ENCODE measurements at places on chromosomes 4 and X.

DNA sequence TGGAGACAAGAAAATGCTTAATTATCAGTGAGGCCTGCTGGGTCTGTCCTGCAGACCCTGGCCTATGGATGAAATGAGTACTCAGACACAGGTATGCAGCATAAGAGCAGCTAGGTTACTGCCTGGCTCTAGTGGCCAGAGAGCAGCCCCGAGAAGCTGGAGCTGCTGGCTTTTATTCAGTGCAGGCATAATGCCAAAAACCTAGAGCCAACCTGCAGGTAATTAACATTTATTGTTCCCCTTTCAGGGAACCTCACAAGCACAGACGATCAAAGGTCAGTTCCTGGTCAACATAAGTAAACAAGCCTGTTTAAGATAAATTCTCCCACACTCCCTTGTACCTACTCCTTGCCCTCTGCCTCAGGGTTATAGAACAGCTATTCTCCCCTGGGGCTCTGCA is 13.3 kb downstream of the IDS start:
- no peak for DNase-seq

DNA sequence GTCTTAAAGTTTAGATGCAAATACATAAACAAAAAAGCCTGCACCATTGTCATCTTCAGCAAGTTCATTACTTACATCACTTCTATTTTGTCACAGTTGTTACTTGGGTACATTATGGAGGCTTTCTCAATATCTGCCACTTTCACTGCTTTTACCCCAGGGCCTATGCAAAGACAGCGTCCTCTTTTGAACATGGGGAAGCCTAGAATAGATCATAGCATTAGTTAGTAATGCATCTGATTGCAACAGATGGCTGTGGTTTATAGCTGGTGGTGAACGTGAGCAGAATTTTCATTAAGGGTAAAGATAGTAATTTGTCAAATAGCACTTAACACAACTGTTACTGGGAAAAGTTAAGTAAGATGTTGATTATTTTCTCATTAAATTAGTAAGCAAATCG is 729 bp downstream of the CXCL11 start:
- no peak for DNase-seq

DNA sequence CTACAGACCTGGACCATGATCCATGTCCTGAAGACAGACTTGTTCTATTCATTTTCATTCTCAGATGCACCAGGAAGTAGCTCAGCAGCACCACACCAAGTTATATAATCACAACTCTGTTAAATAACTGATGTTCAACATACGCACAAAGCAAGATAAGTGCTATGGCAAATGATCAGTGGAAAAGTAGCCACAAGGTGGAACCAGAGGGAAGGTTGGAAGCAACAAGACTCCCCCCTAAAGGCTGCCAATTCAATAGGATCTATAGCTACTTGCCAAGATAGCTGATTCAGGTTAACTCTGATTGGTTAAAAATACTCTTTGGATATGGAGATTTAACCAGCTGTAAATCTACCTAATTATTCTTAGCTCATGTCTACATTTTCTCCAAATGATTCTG is 23.7 kb upstream of the FAM47B start:
- no peak for DNase-seq

DNA sequence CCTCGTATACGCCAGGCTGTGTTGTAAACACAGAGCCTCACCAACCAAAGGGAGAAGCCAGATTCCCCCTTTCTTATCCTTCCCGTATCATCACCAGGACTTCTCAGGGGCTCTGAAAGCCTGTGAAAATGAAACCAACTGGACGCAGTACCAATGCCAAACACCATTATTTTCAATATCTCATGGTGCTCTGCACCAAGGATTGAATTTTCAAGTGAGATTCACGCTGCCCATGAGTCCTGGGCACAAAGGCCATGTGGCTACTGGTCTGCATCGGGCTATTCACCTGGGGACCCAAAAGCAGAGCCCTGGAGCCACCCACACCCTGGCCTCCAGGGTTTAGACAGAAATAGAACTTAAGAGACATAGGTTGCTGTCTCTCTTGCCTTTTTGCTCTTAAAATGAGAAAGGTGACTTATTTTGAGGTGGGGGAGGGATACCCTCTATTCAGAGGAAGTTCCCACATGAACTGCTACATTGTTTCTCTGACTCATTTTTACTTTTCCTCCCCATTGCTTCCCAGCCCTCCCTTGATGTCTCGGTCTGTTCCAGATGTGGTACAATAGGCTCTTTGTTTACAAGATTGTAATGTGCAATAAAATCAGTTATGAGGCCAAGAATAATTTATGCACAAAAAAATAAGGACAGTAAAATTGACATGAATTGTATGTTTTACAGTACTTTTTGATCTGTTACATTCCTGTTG is 55.4 kb downstream of the MAML3 start:
- no peak for DNase-seq

DNA sequence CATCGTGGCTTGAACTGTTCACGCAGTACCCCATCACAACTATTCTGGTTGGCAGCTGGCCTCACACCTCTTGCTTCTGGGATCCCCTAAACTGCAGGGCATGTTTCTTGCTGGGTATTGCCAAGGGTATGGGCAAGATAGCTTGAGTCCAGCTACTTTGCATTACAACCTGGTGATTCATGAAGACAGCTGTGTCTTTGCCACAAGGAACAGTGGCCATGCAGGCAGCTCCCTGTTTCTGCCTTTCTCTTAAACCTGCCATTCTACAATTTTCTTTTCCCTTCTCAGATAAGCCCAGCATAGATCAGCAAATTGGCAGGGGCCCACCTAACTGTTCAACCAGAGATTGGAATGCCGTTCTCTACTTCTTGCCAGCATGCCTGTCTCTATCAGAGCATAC is 42.8 kb downstream of the TENM3 start:
- no peak for DNase-seq
